Substantia nigra (tissue), 51 donors: ENCODE measurements at places on chromosomes 16 and 17.

DNA sequence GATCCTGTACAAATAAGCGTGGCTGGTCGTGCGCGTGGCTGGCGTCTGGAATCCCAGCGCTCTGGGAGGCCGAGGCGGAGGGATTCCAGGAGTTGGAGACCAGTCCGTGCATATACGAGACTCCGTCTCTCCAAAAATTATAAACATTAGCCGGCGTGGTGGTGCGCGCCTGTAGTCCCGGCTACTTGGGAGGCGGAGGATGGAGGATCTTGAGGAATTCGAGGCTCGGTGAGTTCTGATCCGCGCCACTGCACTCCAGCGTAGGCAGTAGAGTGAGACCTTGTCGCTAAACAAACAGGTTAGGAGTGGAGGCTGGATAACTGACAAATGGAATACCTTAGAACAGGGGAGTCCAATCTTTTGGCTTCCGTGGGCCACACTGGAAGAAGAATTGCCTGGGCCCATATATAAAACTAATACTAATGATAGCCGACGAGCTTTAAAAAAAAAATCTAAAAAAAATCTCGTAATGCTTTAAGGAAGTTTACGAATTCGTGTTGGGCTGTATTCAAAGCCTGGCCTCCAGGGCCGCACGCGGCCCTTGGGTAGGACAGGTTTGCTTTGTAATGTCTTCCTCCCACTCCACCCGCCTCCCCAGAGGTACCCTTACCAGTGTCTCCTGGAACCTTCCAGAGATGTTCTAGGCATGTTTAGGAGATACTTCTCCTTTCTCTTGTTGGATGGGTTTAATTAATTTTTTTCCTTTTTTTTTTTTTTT lies 909 bp upstream of the RSL1D1 start:
- DNase-seq: no peak

DNA sequence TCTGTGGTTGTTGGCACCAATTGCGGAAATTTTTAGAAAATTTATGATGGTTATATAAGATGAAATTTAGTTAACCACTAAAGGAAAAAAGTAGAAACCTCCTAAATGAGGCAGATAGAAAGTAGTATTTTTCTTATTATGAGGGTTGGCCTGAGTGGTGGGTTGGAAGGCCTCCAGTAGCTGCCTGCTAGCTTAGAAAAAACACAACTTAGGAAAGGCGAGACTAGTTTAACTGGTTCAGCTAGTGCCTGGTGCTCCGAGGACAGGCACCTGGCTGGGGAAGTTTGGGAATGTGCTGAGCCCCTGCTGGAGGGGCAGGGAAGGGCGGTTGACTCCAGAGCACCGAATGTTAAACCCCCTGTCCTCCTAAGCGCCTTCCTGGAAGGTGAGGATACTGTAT lies 19.9 kb downstream of the LDHD start:
- DNase-seq: no peak

- no peak for DNase-seq
Observed at GRCh38 chr16:51553314-51553713, 402.2 kb upstream of the SALL1 start.

- no peak for DNase-seq
Observed at GRCh38 chr16:84562174-84562815, 55.6 kb downstream of the COTL1 start.

DNA sequence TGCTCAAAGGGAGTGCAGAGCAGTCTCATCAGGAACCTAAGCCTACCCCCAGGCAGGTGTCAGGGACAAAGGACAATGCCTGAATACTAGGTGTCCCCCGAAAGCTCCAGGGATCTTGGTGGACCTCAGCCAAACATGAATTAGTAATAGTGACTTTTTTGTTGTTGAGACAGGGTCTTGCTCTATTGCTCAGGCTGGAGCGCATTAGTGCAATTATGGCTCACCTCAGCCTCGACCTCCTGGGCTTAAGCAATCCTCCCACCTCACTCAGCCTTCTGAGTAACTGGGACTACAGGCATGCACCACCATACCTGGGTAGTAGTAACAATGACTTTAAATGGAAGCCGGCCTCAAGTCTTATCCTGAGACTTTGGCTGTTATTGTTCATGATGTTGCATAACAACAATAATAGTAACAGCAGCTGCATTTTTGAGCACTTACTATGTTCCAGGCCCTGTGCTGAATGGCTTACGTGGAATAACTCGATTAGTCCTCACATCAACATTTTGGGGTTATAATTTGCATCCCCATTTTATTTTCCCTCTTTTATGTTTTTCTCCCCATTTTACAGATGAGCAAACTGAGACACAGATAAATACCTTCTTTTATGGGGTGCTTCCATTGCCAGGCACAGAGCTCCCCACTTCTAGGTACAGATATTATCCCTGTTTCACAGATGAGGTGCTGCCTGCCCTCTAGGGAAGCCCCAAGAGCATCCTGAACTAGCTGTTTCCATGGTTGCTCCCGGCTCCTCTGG lies 19.5 kb downstream of the CNGB1 start:
- DNase-seq: no peak

- no peak for DNase-seq
Observed at GRCh38 chr17:34820248-34820801, 140.9 kb downstream of the CCT6B start.

DNA sequence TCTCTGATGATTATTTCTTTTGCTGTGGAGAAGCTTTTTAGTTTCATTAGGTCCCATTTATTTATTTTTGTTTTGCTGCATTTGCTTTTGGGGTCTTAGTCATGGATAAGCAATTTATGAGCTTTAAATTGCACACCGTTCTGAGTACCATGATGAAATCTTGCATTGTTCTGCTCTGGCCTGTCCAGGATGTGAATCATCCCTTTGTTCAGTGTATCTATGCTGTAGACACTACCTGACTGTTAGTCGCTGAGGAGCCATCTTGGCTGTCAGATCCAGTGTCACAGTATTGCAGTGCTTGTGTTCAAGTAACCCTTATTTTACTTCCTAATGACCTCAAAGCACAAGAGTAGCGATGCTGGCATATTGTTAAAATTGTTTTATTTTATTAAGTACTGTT lies 218.0 kb upstream of the CNTNAP4 start:
- DNase-seq: no peak

DNA sequence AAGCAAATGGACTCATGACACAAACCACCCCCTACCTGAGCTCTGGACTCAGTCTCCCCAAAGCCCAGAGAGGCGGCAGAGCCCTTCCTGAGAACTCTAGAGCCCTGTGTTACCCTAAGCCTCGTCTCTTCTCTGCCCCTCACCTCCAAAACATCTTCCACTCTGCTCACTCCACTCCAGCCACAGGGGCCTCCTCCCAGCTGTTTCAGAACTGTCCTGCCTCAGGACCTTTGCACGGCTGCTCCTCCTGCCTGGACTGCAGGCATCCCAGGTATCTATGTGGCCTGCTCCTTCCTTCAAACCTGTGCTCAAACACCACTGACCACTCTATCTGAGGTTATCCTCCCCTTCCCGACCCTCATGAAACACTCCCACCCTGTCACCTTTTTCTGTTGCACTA lies 12.9 kb upstream of the LITAF start:
- DNase-seq: no peak

DNA sequence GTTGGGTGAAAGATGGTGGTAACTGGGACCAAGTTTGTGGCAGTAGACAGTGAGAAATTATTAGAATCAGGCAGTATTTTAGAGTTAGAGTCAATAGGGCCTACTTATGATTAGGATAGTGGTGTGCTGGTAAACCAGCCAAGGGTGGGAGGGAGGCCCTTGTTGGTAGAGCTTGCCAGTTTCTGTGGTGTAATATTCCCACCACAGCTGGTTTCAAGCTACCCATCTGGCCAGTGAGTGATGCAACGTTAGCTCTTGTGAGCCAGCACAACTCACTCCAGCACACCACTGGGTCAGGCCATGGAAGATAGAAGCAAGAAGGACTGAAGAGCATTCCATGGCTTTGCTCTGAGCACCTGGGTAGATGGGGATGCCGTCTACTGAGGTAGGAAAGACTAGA lies 34.9 kb downstream of the GNAO1 start:
- no peak for DNase-seq

GRCh38 chr17:74938194-74938950 lies 2.7 kb downstream of the OTOP3 start:
- DNase-seq: no peak

DNA sequence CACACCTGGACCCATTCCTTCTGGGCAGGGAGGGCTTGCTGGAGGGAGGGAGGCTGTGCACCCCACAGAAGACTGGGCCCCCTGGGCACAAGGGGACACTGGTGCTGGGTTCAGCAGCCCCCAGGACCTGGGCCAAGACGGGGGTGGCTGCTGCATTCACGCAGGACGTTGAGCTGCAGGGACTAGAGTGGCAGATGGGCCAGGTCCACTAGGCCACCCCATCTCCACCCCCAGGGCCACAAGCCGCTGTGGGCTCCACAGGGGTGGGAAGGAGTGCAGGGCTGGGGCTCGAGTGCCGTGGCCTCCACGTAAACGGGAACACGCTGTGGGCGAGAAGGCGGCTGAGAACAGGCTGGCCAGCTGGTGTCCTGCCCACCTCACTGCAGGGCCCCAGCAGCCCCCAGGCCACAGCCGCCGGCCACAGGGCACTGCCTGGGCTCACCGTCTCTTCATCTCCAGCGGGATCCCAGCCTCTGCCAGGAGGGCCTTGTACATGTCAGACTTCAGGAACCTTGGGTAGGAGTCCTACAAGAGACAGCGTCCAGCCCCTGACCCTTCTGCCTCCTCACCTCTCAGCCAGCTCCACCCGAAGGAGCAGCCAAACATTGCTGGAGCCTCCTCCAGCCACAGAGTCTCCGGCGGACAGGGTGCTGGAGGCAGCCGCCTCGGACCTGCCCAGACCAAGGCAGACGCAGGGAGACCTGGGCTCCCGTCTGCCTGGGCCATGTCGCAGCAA lies 6.5 kb downstream of the RGS11 start:
- DNase-seq: no peak

DNA sequence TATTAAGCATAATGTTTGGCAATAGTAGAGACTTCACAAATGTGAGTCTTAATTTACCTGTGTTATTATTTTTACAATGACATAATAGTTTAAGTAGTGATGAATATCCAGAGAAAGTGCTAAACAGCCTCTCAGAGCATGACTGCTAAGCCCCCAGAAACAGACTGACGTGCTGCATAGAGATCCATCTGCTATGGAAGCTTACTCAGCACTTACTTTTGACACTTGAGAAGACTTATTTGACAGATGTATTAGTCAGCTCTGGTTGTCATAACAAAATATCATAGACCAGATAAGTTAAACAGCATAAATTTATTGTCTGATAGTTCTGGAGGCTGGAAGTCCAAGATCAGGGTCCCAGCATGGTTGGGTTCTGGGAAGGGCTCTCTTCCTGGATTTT lies 334.9 kb upstream of the MON1B start:
- no peak for DNase-seq

GRCh38 chr16:85081765-85082164 lies 30.5 kb downstream of the CIBAR2 start:
- DNase-seq: no peak

GRCh38 chr17:40827746-40828453 lies 5.5 kb upstream of the KRT10 start:
- DNase-seq: no peak

- DNase-seq: no peak
Observed at GRCh38 chr17:77892031-77892430, 66.5 kb upstream of the TNRC6C start.

- no peak for DNase-seq
Observed at GRCh38 chr17:10635290-10635689, 21.8 kb downstream of the MYH3 start.

- DNase-seq: no peak
Observed at GRCh38 chr16:11576427-11577289, 10.1 kb downstream of the LITAF start.

GRCh38 chr16:48459167-48459566 lies 74.0 kb upstream of the SIAH1 start:
- no peak for DNase-seq
